Adipocyte (in vitro differentiated cells): ENCODE measurements at places on chromosomes 2 and 18.

DNA sequence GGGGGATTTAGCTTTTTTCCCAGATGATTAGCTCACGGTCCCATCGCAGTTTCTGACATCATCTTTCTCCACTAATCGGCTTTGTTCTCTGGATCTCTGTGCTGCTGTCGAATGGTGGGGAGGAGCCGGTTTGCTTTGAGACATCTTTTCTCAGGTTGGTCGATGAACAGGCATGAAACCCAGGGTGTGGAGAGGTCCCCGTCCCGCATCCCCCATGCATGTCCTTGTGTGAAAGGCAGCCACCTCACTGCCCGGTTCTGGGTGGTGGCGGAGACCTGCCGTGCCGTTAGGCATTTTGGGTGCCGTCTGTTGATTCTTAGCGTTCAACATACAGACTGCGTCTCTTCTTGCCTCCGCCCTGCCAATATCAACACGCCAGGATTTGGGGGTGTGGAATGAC, 57.8 kb downstream of the CTDP1 start:
- no peak for DNase-seq

- DNase-seq = no peak
Measured at GRCh38 chr2:64624108-64624610, 29.6 kb downstream of the SERTAD2 start.

- peak; percentile 64 for DNase-seq
Measured at GRCh38 chr18:58402247-58402646, 226.6 kb downstream of the ALPK2 start.

DNA sequence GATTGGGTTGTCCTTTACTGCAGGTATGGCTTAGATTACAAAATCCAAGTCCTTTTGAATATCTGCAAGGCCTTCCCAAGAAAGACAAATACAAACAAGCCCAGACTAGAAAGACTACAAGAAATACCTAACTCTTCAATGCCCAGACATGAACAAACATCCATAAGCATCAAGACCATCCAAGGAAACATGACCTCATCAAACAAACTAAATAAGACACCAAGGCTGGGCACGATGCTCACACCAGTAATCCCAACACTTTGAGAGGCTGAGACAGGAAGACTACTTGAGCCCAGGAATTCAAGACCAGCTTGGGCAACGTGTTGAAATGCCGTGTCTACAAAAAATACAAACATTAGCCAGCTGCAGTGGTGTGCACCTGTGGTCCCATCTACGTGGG, 31.7 kb downstream of the MAP4K3 start:
- no peak for DNase-seq

DNA sequence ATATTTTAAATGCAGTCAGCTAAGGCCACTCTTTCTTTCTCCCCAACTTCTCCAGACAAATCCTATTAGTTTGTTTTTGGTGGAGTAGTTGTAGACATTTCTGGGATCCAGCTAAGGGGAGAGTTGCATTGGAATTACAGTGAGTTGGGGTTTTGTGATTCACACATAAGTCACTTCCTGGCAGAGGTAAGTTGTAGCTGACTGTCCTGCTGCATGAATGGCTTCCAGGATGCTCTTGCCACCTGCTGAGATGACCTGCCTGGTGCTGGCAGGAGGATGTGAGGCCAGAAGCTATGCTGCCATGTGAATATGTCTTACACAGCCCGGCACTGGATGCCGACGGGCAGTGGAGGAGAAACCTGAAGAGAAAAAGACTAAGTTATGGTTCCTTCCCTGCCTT, 243.7 kb downstream of the TDRD15 start:
- DNase-seq = no peak

GRCh38 chr2:167950571-167950970, 296.8 kb downstream of the STK39 start:
- DNase-seq = peak; percentile 38

DNA sequence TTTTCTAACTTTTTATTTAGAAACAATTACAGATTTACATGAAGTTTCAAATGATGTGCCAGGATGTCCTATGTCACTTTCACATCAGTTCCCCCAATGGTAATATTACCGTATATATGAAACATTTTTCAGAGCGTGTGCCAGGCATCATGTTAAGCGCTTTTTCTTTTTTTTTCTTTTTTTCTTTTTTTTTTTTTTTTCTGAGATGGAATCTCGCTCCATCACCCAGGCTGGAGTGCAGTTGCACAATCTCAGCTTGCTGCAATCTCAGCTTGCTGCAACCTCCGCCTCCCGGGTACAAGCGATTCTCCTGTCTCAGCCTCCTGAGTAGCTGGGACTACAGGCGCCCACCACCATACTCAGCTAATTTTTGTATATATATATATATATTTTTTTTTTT, 5.6 kb upstream of the PPP4R1 start:
- peak; percentile 60 for DNase-seq

DNA sequence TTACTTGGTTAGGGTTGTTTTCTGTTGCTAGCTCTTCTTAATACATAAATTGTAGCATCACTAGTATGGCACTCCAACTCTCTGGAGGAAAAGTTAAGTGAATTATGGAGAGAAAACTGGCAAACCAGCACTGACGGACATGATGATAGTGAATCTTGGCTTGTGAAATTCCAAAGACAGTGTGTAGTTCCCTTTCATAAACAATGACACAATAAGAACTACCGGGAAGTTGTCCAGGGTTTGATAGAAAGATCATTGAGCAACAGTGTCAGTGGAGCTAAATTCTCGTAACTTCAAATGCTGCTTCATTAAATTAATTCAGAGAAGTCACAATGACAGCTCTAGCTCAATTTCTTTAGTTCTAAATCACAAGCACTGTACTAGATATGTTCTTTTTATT, 66.5 kb downstream of the RIT2 start:
- peak; percentile 2 for DNase-seq

- DNase-seq = peak; percentile 75
Measured at GRCh38 chr2:41579806-41580205, 468.0 kb upstream of the PKDCC start.

DNA sequence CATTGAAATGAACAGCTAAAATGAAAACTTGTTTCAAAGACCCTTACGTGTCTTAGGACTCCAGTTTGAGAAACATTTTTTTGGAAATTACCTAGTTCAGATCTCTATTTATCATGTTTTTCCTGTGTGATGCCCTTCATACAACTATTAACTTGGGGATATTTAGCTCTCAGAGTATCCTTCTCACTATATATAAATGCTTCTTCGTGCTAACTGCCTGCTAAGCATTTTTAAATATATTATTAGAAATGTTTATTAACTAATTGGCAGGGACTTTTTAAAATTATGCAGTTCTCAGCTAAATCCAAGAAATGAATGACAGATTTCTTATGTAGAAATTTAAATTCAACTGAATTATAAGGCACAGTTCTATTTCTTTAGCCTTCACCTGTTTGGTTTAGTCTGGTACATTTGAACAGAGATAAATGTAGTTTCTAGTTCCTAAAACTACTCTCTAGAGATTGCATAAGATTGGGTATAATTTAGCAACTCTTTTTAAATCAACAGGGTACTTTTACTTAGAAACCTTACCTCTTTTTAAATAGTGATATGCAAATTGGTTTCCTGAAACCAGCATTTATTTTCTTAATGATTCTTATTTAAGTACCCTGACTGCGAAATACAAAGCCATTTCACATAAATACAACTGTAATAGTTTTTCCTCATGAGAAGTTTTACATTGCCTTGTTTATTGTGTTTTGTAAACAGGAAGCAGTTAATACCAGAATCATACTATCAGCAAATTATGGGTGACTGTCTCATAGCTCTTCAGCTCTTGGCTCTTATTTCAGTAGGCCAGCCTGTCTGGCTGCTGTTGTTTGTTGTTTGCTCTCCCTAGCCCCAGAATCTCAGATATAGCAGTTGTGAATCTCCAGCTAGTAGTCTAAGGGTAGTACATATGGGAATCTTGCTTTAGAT, 140.7 kb downstream of the PTRHD1 start:
- DNase-seq = peak; percentile 16

- no peak for DNase-seq
Measured at GRCh38 chr18:13418013-13418710, 199.6 kb downstream of the LDLRAD4 start.

GRCh38 chr2:215727507-215728503, 285.5 kb downstream of the MREG start:
- DNase-seq = peak; percentile 44
